GM23338 (cell line): ENCODE measurements at places on chromosomes 5 and 9. TPM values are rescaled to one million over a fixed set of nuclear protein-coding genes. Genes with fewer than 3 reads are reported as not detected.

- peaks cover 8% of the 10 kb centered on the region; the same call in 1 of the 2 replicates for H3K4me1 ChIP-seq
- no peaks in the 10 kb centered on the region for H3K27me3 ChIP-seq
- no peak overlapping the region for H3K27ac ChIP-seq
- DNase-seq: no peak
Observed at GRCh38 chr5:73176250-73176649, 3.3 kb downstream of the TMEM174 start.

- no peaks in the 10 kb centered on the region for H3K36me3 ChIP-seq
- H3K4me3 ChIP-seq: peak overlapping the region; percentile 87
- H3K27ac ChIP-seq: peak overlapping the region; percentile 97
- H3K27me3 ChIP-seq: no peaks in the 10 kb centered on the region
- DNase-seq: no peak
Observed at GRCh38 chr5:74864823-74865222, 1.4 kb downstream of the FAM169A start.

GRCh38 chr5:168683247-168683926, 104.2 kb upstream of the PANK3 start:
- H3K4me3 ChIP-seq: no peak overlapping the region
- H3K4me1 ChIP-seq: no peaks in the 10 kb centered on the region
- no peak for DNase-seq
- H3K27ac ChIP-seq: no peak overlapping the region
- no peaks in the 10 kb centered on the region for H3K36me3 ChIP-seq

- no peaks in the 10 kb centered on the region for H3K4me1 ChIP-seq
- DNase-seq: no peak
- no peaks in the 10 kb centered on the region for H3K36me3 ChIP-seq
- H3K4me3 ChIP-seq: no peak overlapping the region
- no peak overlapping the region for H3K27ac ChIP-seq
- no peaks in the 10 kb centered on the region for H3K27me3 ChIP-seq
Observed at GRCh38 chr5:130231786-130232185, 327.5 kb downstream of the CHSY3 start.

GRCh38 chr5:95734906-95735305, 3.8 kb downstream of the RHOBTB3 start:
- H3K4me3 ChIP-seq: no peak overlapping the region
- no peak overlapping the region for H3K27ac ChIP-seq
- H3K36me3 ChIP-seq: no peaks in the 10 kb centered on the region

GRCh38 chr5:27475063-27475462, 436.7 kb upstream of the CDH9 start:
- no peak for DNase-seq
- H3K4me3 ChIP-seq: peak overlapping the region; percentile 85

DNA sequence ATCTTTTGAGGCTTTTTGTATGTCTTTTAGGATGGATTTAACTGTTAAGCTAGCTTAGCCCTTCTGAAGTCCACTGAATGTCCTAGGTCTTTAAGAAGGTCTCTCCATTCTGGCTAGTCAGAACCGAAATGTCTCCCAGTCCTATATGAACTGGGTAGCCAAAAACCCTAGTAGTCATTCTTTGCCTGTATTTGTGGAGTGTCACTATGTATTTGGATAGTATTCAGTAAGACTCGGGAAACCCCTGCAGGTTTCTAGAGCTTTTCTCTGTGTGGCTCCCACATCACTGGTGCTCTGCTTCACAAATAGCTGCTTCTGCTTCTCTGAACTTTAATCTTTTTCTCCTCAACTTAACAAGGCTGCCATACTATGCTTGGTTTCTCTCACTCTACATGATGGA, 68.0 kb downstream of the RIC1 start:
- no peaks in the 10 kb centered on the region for H3K36me3 ChIP-seq
- no peak for DNase-seq
- no peak overlapping the region for H3K4me3 ChIP-seq
- H3K27me3 ChIP-seq: no peaks in the 10 kb centered on the region
- no peak overlapping the region for H3K27ac ChIP-seq

LCN9 gene
- total RNA-seq: not detected in 2 replicates
